ENCODE measurements at places on chromosomes 11 and 22.

DNA sequence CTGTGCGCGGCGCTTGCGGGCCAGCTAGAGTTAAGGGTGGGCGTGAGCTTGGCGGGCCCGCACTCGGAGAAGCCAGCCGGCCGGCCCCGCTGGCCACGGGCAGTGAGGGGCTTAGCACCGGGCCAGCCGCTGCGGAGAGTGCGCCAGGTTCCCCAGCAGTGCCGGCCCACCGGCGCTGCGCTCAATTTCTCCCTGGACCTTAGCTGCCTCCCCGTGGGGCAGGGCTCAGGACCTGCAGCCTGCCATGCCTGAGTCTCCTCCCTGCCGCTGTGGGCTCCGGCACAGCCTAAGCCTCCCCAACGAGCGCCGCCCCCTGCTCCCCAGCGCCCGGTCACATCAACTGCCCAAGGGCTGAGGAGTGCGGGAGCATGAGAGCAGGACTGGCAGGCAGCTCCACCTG is 5.2 kb upstream of the PES1 start:
- no peak for DNase-seq

DNA sequence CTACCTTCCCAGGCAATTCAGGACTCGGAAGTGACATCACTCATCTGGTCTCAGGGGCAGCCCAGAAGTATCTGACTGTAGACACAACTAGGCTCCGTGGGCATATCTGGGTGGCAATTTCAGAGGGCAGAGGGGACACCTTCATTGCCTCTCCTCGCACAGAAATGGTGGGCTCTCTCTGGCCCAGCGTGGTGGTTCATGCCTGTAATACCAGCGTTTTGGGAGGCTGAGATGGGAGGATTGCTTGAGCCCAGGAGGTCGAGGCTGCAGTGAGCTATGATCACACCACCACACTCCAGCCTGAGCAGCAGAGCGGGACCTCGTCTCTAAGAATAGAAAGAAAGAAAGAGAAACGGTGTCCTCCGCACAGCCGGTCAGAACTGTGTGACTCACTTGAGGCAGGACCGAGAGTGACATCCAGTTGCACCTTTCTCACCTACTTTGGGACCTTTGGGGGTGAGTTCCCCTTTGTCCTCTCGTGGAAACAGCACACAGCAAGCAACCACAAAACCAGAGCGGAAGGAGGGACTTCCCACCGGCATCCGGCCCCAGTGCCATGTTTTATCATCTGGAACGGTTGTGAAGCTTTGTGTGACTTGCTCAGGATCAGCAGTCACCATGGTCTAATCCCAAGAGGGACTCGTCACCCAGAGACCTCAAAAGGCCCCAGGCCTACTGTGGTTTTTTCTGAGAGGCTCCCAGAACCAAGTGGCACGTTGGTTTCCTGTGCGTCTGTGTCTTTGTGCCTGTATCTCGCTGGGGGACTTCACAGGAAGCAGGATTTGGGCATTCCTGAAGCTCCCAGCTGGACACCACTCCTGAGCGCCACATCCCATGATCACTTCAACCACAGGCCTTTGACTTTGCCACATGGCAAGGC is 38.4 kb upstream of the EMID1 start:
- no peak for DNase-seq

DNA sequence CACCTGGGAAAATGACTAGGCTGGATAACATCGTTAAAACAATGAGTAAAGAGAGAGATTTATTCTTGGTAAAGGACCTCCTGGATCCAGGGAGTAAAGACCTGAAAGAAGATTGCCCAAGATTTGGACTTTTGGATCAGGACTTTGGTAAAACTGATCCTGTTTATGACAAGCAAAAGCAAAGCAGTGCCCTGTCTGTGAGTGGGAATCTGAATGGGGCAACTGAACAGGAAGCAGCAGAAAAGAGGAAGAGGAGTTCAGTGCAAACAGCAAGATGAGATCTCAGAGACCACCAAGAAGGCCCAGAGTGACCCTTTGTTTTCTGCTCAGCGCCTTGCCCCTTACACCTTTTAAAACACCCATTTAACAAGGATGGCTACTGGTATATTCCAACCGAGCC is 122.0 kb downstream of the VPREB1 start:
- no peak for DNase-seq

DNA sequence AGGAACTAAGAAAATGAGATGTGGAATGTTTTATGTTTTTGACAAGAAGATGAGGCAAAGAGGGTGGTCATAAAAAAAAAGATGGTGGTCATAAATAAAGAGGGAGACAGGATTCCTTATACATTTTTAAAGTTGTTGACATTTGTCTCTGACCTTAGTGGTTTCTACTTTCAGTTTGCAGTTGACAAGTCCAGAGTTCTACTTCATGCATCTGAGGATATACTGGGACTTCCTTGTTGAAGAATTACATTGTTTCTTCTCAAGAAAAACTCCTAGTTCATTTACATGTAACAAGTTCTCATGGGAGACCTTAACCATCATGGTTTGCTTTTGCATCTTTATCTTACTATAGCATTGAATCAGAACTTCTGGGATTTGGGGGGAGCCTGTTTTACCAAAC is 1.2 kb downstream of the OR6X1 start:
- no peak for DNase-seq

DNA sequence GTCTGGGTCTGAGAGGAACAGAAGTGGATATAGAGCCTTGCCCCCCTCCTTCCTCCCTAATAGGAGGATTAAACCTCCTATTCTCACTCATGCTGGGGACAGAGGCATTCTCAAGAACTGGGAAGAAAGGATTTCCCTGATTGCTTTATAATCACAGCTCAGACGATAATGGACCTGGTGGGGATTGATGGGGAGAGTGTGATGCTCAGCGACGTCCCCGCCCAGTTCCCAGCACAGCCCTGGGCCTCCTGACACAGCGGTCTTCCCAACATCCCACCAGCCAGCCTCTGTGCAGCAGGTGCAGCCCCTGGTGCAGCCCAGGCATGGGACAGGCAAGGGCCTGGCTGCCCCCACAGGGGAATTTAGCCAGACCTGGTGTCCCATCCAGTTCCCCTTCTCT is 28.4 kb downstream of the TRIM29 start:
- DNase-seq, result no peak

- DNase-seq, result no peak
Measured at GRCh38 chr11:76577921-76578653, 92.5 kb downstream of the LRRC32 start.

- DNase-seq, result no peak
Measured at GRCh38 chr22:49614966-49615965, 212.4 kb downstream of the BRD1 start.

DNA sequence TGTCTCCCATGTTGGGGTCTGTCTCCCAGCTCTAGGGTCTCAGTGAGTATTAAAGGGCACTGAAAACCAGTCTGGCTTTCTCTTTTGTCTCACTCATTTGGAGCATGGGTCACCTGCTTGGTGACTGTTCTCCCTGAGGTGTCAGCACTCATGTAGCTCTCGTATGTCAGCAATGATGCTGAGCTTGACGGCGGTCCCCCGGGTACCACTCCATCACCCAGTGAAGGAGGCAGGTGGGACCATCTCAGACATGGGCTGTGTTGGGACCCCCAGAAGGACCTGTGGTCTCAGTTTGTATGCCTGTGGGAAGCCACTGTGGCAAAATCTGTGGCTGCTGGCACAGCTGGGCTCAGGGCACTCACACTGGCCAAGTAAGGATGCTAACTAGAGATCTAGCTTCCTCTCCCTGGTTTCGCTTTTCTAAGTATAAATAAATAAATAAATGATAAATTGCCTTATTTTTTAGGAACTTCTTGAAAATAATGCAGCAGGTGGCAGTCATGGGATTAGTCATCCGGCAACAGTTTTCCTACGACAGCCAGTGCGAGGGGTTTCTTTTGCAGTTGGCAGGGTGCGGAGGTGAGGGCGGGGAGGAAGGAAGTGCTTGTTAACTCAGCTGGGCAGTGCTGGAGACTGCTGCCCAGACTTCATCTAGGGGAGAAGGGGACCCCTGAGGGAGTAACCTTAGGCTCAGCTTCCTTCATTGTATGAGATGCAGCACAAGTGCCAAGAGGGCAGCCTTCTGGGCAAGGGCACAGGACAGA is 48.8 kb downstream of the OSBP2 start:
- DNase-seq, result no peak

Measured in stimulated activated CD4-positive, alpha-beta T cell treated with anti-CD3 and anti-CD28 coated beads, TNF-alpha, amount 100 ng/mL, for 4 hours (primary cell).